ENCODE measurements at places on chromosomes 13 and 19.
A peak's percentile ranks its signal among the peaks of the same experiment; 100 is the strongest.

DNA sequence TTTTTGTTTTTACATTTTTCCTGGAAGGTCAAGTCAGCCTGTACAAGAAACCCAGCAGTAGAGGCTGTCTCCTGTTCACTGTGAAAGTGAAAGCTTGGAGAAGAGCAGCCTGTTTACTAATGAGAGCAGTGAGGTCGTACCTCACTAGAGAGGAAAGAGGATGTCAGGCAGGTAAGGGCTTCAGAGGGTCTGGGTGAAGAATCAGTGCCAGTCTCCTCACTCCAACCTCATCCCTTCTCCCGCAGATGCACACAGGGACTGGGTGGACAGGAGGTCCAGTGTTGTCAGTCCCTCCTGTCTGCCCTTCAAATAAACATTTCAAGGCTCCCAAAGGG is 462.5 kb downstream of the KLF5 start:
- DNase-seq = no peak

GRCh38 chr13:26022538-26023292 is 29.1 kb downstream of the SHISA2 start:
- no peak for DNase-seq

- no peak for DNase-seq
Observed at GRCh38 chr19:50705422-50706019, 14.1 kb downstream of the SHANK1 start.

- DNase-seq = no peak
Observed at GRCh38 chr19:17088552-17088951, 13.0 kb downstream of the MYO9B start.

- no peak for DNase-seq
Observed at GRCh38 chr13:45021250-45021649, 31.9 kb downstream of the GPALPP1 start.

GRCh38 chr19:15141143-15141542 is 33.9 kb downstream of the SYDE1 start:
- DNase-seq = no peak

- DNase-seq = no peak
Observed at GRCh38 chr13:32205431-32206096, 109.6 kb downstream of the ZAR1L start.

- DNase-seq = no peak
Observed at GRCh38 chr19:30666301-30666803, 294.2 kb downstream of the ZNF536 start.

- no peak for DNase-seq
Observed at GRCh38 chr19:41915021-41915775, 13.1 kb downstream of the ERFL start.

DNA sequence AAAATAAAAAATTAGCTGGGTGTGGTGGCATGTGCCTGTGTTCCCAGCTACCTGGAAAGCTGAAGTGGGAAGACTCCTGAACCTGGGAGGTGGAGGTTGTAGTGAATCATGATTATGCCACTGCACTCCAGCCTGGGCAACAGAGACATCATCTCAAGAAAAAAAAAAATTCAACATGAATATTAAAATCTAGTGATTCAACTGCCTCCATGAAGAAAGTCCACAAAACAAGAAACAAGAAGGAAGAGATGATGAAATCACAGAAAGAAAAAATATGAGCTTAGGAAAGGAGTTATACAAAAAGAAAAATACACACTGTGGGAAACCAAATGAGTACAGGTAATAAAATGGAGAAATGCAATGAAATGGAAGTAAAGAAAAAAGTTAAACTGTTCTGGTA is 99.6 kb upstream of the SIAH3 start:
- no peak for DNase-seq

DNA sequence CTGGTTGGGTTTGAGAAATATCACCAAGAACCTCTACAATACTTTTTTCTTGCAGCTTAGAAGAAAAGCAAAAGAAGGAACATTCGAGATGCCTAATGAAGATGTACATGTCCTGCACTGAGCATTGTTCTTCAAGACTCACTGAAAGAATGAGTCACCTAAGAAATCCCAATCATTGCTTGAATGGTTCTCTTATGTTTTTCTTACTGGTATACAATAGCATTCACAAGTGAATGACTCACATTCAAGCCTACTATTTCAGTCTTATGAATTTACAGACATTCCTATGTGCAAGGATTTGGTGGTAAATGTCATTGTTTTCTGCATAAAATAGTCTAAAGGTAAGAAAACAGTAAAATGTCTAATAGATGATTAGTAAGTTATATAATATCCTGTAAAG is 594.6 kb downstream of the PCDH9 start:
- no peak for DNase-seq

GRCh38 chr13:35593651-35594050 is 117.2 kb upstream of the MAB21L1 start:
- no peak for DNase-seq

GRCh38 chr13:107035778-107036177 is 467.8 kb upstream of the ARGLU1 start:
- DNase-seq = no peak

DNA sequence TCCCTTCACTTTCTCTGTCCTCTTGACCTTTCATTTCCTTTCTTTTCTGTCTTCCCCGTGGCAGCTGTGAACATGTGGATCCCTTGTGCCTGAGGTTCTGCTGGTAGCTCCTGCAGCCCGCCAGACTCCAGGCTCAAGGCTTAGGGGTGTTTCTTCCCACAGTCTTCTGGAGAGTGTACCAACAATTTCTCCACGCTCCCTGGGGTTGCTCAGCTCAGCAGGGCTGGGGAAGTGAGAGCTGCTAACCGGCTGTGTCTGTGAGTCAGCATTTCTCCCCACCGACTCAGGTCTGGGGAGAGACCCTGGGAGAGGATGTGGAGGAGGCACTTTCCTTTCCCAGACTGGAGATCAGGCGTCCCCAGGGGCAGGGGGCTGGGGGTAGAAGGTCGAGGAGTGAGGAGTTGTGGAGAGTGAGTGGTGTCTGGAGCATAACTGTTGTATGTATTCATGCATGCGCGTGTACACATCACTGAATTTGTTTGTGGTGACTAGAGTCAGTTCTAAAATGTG is 193.6 kb downstream of the KCNRG start:
- peak; percentile 41 for DNase-seq

DNA sequence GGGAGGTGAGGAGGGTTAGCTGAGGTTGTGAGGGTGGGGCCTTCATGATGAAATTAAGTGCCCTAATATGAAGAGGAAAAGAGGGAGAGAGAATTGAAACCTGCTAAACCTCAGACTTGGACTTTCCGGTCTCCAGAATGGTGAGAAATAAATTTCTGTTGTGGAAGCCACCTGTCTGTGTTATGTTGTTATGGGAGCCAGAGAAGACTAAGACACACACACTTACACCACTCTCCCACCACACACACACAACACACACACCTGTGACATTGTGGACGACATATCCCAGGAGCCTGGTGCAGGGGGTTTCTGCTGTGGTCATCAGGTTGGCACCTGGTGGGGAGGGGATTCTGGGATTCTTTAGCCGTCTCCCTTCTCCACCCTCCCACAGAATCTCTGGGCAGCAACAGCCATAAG is 14.0 kb downstream of the KLK4 start:
- DNase-seq = no peak

GRCh38 chr19:46413262-46414031 is at the start of gene CCDC8:
Gene CCDC8, minus strand, starts transcription at chr19:46413564. Its CDS starts 754 bp downstream, at chr19:46412810.
- DNase-seq = peak; percentile 95

DNA sequence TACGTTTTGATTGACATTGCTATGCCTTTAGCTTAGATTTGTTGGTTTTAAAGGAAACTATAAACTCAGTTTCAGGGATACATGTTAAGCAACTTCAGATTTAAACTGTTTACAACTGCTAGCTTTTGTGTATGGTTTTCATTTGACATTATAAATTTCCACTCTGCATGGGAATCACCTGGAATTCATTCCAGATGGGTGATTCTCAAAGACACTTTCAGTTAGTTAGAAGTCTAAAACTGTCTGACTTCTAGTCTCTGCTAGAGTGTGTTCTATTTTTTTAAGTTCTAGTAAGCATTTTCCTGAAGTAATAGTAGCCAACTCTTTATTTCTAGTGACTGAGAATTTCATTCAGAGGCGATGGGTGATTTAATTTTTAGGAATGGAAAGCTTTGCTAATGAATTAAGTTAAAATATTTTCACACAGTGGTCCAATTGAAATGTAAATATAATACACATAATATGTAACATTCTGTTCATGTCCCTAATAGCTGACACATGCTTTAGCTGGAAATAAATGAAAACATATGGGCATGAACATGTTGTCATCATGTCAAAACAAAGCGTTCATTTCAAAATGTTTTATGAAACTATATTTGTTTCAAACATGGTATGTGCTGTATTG is 58.3 kb upstream of the CSNK1A1L start:
- DNase-seq = no peak

DNA sequence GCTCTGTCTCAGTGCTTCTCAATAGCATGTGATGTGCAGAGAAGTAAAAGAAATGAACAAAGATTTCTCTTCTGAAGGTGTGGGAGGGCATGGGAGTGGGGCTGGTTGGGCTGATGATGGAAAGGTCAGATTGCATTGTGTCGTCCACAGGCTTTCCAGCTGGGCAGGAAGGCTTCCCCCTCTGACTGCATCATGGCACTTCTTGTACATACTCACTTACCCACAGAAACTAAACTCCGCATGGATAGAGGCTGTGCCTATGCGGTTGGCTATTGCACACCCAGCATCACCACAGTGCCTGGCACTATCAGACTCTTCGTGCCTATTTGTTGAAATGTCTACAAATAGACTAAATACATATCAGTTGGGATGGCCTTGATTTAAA is 24.4 kb upstream of the TNFSF11 start:
- DNase-seq = no peak

DNA sequence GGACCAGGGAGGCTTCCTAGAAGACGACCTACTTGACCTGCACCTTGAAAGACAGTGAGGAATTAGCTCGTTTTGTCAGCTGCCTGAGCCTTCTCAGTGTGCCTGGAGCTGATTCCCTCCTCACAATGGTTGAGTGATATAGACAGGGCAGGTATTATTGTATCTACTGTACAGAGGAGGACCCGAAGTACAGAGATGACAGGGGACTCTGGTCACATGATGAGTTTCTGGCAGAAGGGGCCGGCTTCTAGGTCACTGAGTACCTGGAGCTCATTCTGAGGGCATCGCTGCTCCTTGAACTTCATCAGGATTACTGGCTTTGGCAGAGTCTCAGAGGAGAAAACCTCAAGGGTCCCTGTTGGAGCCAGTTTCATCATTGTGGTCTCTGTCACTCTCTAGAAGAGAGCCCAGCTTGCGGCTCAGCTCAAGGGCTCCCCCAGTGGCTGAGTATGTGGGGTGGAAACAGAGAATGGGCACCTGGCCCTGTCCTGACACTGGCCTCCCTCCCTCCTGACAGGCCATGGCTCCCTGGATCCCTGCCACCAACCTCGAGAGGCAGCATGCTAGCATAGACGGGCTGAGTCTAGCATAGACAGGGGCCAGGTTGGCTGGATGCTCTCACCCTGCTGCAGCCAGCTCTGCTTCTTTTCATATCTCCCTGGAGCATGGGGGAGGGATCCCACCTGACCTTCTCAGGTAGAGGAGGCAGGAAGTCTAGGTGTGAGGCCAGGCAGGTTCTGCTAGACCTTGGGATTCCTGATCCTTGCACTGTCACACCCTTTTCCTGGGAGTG is 38.7 kb downstream of the NFIX start:
- no peak for DNase-seq

DNA sequence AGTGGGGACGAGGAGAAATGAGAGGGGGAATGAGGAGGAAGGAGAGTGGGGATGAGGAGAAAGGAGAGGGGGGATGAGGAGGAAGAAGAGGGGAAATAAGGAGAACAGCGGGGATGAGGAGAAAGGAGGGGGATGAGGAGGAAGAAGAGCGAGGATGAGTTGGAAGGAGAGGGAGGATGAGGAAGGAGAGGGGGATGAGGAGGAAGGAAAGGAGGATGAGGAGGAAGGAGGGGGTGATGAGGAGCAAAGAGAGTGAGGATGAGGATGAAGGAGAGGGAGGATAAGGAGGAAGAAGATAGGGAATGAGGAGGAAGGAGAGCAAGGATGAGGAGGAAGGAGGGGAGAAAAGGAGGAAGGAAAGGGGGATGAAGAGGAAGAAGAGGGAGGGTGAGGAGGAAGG is 14.0 kb upstream of the VSTM2B start:
- DNase-seq = no peak

- no peak for DNase-seq
Observed at GRCh38 chr19:36259211-36259610, 44.3 kb downstream of the ZNF146 start.

GRCh38 chr19:53294786-53295441 is 27.4 kb upstream of the VN1R4 start:
- no peak for DNase-seq

DNA sequence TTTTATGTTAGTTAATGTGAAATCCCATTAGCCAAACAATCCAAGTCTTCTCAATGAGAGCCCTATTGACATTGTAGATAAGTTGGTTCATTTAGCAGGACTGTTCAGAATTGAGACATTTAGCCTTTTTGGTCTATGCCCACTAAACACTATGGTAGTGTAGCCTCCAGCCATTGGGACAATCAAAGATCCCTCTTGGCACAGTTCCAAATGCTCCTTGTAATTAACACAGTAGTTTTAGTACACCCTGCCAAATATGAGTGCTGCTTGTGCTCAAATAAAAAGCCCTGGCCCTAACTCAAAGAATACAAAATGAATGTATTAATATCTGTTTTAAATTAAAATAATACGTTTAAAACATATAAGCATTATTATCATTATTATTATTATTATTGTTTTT is 15.4 kb upstream of the FAM216B start:
- DNase-seq = no peak

DNA sequence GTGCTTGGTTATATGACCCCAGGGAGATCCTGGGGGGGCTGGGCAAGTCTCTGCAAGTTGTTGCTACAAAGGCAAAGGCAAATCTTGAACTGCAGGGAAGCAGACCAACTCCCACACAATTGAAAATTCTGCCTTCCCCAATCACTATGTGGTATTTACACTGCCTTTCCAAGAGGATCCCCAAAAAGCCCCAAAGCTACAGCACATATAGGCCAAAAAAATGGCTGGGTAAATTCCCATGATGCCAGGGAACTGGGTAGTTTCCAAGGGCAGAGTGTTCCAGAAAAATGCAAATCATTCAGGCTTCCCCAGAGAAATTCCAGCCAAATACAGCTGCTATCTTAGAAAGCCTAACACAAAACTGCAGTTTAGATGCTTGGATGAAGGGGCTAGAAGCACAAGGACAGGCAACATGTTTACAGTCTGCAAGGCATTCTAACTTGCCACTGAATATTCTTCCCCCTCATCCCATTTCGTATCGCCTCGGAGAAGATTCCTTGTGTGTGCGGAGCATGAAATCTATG is 6.2 kb downstream of the FOXO1 start:
- no peak for DNase-seq

DNA sequence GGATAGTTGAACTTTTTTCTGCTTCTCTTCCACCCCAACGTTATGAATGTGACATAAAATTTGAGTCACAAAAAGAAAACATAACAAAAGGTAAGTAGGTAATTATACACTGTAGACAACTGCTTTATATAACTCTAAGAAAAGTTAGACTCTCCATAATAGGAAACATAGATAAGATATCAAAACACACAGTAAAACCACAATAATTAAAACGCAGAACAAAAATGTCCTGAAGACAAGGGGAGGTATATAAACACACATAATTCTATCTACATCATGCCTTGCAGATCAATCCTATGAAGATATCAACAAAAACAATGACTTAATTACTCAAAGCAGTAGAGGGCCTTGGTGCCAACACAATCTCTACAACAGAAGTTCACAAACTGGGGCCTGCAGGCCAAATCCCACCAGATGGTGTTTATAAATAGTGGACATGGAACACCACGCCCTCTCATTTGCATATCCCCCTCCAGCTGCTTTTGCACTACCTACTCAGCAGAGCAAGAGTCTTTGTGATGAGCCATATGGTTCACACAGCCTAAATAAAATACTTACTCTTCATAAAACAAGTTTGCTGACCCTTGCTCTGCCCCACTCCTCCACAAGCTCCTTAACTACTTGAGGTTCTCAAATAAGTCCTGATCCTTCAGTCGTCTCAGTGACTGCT is 254.7 kb downstream of the KLF12 start:
- DNase-seq = no peak

All from renal cortex interstitium (tissue), 15 donors.